ENCODE measurements at places on chromosomes 3 and 15. TPM values are rescaled to one million over a fixed set of nuclear protein-coding genes. Genes with fewer than 3 reads are reported as not detected.

DNA sequence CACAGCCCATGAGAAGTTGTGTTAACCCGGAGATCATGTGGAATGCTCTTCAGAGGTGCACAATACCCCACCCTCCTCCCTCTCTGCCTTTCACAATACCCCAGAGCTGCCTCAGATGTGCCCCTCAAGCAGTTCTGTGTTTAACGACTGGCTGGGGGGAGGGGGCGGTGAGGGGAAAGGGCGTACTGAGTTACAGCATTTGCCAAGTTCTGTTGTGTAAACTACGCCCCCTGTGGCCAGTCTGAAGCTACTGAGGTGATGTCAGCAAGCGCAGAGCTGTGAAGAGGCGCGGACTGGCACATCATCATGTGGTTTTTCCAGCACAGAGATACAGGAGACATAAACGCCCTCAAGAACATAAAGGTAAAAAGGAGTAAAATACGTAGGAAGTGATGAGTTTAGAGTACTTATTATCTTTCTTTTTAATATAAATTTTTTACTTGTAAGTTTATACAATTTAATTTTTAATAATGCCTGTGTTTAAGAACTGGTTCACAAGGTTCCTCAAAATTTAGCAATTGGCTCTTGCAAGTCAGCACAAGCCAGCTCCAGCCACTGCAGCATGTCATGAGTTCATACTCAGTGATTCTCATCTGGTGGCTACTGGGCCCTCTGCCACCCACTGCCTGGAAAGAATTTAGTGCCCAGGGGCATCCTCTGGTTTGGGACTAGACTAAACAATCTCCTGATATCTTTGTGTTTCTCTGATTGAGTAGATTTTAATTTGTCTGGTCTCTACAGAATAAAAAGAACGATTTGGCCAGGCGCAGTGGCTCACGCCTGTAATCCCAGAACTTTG is 1.7 kb downstream of the EPB42 start:
- DNase-seq, result peak; percentile 6

GRCh38 chr3:105997800-105998526 is 129.2 kb upstream of the CBLB start:
- DNase-seq, result no peak

GRCh38 chr15:42233107-42233506 is 25.0 kb upstream of the VPS39 start:
- no peak for DNase-seq

- DNase-seq, result peak; percentile 13
Measured at GRCh38 chr3:112010636-112011035, 11.9 kb downstream of the TAGLN3 start.

DNA sequence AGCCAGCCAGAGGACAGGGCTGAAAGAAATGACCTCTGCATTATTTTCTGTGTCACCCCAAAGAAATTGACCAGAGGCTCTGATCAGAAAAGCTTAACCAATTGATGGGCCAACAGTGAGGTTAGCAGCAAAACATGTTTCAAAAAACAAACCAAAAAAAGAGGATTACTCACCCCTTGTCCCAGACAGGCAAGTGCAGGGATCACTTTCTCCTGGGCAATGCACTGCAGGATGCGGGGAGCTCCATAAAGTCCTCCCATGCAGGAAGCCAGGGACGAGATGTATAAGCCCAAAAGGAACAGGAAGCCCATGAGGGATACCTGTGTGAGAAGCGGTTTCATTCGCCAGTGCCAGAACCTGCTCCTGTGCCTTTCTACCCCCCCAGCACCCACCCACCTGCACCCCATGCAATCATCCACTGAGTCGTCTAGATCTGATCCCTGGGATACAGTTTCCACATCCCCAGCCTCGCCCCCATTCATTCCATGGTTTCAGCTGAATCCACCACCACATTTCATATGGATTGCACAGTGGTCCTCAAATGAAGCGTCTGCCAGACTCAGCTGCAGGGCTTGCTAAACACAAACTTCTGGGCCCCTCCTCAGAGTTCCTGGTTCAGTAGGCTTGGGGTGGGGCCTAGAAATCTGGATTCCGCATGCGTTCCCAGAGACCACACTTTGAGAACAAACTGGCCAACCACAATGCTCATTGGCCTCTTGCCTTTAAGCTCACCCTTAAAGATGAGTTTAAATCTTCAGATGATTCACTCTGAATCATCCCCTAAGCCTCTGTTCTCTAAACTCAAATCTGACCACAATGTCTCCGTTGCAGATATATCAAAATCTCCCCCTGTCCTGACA is 54.4 kb upstream of the HEG1 start:
- DNase-seq, result no peak

DNA sequence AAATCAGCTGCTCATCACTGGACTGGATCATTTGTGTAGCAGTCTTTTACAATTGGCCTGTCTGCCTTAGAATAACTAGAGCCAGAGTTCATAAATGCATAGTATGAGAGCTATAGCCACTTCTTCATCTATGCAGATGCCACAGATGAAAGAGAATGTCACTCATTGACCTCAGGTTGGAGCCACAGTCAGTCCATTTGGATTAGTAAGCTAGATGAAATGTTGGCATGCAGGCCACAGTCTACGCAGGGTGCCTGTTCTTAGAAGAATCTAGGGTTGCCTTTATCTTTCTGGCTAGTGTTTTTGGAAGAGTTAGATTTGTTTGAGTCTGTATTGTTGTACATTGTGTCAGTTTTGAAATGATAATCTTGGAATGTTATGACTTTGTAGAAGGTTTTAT is 25.4 kb upstream of the EDEM1 start:
- DNase-seq, result no peak

GRCh38 chr3:160226026-160226907 is 1.0 kb downstream of the C3orf80 start:
- DNase-seq, result no peak

DNA sequence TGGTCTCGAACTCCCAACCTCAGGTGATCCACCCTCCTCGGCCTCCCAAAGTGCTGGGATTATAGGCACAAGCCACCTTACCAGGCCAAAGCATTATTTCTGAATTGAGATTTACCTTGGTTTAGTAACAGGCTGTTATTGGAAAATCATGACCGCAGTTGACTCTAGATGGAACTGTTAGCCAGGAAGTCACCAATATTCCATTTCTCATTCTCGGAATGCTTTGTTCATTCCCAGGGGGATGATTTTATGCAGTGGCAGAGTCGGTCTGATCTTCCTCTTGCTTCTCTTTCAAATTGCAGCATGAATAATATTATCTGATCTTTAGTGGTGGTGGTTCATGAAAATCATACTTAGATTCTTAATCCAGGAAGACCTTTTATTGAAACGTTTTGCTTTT is 195.5 kb upstream of the MBNL1 start:
- no peak for DNase-seq

- no peak for DNase-seq
Measured at GRCh38 chr3:124965413-124965812, 30.9 kb upstream of the MUC13 start.

- no peak for DNase-seq
Measured at GRCh38 chr15:80580536-80581260, 114.4 kb upstream of the ABHD17C start.

GRCh38 chr3:707041-707440 is 385.8 kb upstream of the CNTN6 start:
- DNase-seq, result no peak

DNA sequence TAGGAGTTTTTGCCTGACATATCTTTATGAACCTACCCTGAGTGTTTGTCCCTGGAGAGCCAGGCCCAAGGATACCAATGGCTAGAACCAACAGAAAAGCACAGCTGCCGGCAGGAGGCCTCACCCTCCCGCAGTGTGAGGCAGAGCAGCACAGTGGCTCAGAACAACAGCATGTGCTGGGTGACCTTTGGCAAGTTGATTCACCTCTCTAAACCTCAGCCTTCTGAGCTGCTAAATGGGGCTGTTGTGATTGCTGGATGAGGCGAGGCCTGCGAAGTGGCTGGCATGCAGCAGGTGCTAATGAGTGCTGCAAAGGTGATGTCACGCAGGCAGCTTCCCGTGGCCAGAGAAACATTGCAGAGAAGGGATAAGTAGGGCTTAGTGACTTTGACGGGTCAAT is 23.3 kb downstream of the IDH2 start:
- no peak for DNase-seq

DNA sequence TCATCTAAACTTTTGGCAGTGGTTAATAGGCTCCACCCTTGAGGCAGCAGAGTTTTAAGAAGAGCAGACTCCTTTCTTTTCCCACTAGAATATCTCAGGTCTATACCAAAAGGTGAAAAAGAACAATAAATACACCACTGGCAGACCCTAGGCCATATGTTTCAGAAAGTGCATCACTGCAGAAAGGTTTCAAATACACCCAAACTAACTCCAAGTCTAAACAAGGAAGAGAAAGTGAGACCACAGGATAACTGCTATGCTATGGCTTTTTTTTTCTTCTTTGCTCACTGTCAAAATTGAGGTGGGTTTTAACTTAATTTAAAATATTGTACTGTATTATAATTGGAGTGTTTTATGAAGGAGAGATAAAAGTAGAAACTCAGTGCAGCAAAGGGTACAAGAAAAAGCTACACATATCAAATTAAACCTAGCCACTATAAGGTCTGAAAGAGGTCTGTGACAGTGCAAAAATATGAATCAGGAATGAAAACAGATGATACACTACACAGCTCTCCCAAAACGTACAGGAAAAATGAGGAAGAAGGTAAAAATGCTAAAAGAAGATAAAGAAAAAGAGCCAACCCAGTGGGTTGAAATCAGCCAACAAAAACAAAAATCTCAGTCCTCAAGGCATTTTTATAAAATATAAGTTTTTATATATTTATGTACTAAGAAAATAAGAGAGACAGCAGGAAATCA is 8.4 kb downstream of the SNX4 start:
- no peak for DNase-seq

DNA sequence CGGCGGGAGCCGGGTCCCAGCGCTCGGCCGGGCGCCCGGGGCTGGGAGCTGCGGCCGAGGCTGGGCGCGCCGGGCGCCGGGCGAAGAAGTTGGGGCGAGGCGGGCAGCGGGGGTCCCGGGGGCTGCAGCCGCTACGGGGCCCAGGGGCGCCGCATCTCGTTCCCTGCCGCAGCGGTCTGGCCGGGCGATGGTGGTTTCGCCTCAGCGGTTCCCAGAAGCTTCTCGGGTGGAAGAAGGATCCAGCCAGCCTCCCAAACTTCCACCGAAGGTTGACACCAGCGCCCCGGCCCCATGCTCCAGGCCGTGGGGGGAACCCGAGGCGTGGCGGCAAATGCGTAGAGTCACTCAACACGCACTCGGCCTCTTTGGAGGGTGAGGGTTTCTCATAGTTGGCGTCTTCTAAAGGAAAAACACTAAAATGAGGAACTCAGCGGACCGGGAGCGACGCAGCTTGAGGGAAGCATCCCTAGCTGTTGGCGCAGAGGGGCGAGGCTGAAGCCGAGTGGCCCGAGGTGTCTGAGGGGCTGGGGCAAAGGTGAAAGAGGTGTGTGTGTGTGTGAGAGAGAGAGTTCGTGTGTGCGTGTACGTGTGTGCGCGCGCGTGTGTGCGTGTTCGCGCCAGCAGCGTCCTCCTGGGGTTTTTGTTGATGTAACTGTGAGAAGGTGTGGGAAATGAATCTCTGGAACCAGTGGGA is 940 bp downstream of the BOC start:
- no peak for DNase-seq

- peak; percentile 8 for DNase-seq
Measured at GRCh38 chr15:90718232-90718631, 1.1 kb downstream of the BLM start.

DNA sequence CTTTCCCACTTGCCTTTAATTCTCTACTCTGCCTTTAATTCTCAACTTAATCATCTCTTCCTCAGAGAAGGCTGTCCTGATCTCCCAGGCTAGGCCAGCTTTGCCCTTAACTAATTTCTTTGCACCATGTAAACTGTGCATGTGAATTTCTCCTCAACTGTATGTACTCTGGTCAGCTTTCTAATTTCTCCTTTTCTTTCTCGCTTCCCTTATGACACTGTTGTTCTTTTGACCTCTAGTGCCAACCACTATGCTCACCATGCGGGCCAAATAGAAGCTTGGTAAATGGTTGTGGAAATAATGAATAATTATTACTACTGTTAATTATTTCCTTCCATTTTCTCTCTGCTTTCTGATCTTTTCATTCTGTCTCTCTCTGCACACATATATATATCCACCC is 269.0 kb upstream of the CRBN start:
- DNase-seq, result no peak

GRCh38 chr15:38176155-38176554 is 76.5 kb upstream of the SPRED1 start:
- DNase-seq, result no peak

- no peak for DNase-seq
Measured at GRCh38 chr3:164741869-164742268, 336.4 kb downstream of the SI start.

DNA sequence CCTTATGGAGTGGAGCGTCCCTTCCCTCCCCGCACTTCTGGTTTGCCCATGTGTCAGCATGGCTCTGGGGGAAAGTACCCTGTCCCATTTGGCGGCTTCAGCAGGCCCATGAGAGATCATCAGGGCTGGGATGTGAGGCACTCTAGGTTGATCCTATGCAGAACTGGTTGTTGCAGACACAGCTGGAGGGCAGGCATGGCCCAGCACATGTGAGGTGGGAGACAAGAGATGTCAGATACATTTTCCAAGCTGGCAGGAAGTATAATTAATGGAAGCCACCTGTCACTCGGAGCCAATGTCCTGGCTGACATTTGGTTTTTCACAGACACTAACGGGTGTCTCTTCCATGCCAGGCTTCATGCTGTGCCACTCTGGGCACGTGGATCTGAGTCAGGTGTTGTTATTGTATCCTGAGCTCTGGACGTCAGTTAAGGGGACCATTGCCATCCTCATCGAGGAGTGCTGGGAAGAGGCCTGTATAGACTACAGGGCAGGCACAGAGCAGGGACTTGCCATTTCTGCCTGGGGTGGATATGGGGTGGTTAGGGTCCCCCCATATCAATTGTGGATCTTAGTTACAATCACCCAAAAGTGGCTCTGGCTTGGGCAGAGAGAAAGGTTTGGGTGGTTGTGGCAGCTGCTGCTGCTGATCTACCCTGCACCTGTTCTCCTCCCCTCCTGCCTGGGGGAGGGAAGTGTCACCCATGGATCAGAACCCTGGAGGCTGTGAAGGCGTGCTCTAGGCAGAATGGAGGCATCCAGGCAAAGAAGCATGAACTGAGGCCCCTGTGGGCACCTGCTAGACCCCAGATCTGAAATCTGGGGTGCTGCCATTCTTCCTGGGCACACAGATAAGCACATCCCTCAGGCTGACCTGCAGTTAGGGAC is 140.7 kb downstream of the FBLN2 start:
- DNase-seq, result no peak

DNA sequence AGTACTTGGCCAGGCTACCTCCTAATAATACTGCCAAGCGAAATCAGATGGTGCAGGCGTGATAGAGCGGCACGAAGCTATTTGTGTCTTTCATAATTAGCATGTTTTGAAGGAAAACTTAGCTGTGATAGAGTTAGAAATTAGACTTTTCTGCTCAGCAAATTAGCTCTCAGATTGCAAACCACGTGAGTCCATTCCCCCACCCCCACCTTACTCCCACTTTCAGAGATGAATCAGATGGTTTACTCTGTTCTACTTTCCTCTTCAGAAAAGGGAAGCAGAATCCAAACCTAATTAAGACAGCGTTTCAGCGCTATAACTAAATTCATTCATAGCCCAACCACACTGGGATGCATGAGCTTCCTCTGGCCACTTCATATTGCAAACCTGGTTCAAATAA is 214.6 kb downstream of the SLCO3A1 start:
- no peak for DNase-seq

The TM6SF1 gene
- 28.7 TPM for total RNA-seq

The AP3B2 gene
- total RNA-seq, result 0.13 TPM

The ZNF774 gene
- 1.6 TPM for total RNA-seq

The INSYN1 gene
- total RNA-seq, result not detected

The GRAMD1C gene
- total RNA-seq, result 6.8 TPM

The TIGIT gene
- total RNA-seq, result 2.3 TPM

The ADPRH gene
- total RNA-seq, result not detected

The LOXL1 gene
- not detected for total RNA-seq
